ENCODE measurements at places on chromosomes 5 and 9. TPM values are rescaled to one million over a fixed set of nuclear protein-coding genes. Genes with fewer than 3 reads are reported as not detected.

DNA sequence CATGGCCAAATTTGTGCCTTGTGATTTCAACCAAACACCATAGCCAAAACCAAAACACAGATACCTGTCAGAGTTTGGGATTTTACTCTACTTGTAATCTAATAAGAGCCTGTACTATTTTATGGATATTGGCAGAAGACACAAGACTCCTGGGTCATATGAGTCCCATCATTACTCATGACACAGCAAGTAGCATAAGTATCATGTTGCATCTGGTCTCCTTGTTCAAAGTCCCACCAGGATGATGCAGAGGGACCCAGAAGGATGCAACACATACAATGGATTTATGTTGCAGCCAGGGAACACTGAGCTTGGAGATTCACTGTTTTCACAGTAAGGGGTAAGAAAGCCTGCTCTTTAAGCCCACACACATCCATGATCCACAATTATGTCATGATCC lies 13.2 kb upstream of the ACO1 start:
- H3K27ac ChIP-seq, result no peak overlapping the region
- H3K4me3 ChIP-seq, result no peak overlapping the region

The TLR4 gene
- 13.3 TPM for total RNA-seq

- DNase-seq, result peak; percentile 32
- H3K27ac ChIP-seq, result no peak overlapping the region
- H3K4me1 ChIP-seq, result no peaks in the 10 kb centered on the region
- no peaks in the 10 kb centered on the region for H3K36me3 ChIP-seq
- peaks cover 3% of the 10 kb centered on the region for H3K27me3 ChIP-seq
These were observed 9.5 kb upstream of the NFIL3 start for GRCh38 chr9:91433180-91433579.

The CORO2A gene
- 0.13 TPM for total RNA-seq

The HMCN2 gene
- 3.4 TPM for total RNA-seq

DNA sequence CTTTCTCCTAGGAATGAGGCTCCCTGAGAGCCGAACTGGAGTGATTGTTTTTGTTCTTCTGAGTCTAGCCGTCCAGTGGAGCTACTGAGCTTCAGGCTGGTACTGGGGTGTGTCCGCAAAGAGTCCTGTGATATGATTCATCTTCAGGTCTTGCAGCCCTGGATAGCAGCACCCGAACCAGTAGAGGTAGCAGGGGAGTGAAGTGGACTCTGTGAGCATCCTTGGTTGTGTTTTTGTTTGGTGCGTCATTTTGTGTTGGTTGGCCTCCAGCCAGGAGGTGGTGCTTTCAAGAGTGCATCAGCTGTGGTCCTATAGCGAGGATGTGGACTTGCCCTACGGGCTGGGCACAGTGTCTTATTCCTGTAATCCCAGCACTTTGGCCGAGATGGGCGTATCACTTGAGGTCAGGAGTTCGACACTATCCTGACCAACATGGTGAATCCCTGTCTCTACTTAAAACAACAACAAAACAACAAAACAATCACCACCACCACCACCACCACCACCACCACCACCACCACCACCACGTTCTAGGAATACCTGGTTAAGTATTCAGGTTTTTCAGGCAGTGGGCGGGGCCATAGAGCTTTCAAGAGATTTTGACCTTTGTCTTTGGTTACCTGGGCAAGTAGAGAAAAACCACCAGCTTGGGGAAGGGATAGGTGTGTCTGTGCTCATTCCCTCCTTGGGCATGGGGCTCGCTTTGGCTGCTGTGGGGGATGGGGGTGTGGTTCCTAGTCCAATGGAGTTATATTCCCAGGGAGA lies 154.0 kb downstream of the WDR70 start:
- no peaks in the 10 kb centered on the region for H3K27me3 ChIP-seq
- DNase-seq, result no peak
- H3K27ac ChIP-seq, result no peak overlapping the region
- H3K4me1 ChIP-seq, result no peaks in the 10 kb centered on the region
- H3K36me3 ChIP-seq, result peaks cover 10% of the 10 kb centered on the region
- no peak overlapping the region for H3K4me3 ChIP-seq

DNA sequence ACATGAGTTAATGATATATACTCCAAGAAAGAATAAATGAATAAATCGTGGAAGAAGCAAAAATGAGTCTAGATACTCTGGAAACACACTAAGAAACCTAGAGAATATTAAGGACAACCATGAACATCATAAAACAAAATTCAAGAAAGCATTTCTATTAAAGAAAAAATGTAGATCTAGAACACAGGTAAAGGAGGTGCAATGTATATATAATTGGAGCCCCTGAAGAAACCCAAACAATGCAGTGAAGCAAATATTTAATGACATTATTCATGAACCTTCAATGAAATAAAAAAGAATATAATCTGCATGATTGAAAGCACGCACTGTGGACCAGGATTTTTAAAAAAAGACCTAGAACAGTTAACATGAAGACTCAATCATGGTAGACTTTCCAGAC lies 150.1 kb downstream of the ATPSCKMT start:
- no peaks in the 10 kb centered on the region for H3K36me3 ChIP-seq
- no peak for DNase-seq
- H3K27me3 ChIP-seq, result no peaks in the 10 kb centered on the region
- no peak overlapping the region for H3K27ac ChIP-seq

The RNF208 gene
- total RNA-seq, result 0.18 TPM

DNA sequence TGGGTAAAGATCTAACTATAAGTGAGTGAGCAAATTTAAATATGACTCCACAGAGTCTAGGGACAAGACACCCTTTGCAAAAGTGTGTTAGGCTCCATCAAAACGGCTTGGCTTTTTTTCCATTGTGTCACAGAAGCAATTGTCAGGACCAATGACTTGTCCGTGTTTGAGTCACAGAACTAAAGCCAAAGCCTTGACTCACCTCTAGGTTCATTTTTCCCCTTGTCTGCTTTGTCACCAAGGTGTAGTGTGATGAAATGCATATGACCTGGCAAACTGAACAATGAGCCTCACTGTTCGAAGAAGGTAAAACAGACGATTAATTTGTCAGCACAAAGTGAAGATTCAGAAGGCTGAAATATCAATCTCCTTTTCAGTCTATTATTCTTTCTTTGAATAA lies 331.0 kb downstream of the GLIS3 start:
- H3K27ac ChIP-seq, result no peak overlapping the region
- no peaks in the 10 kb centered on the region for H3K4me1 ChIP-seq
- no peaks in the 10 kb centered on the region for H3K36me3 ChIP-seq

The PCDHGA10 gene
- 3.0 TPM for total RNA-seq

The LTC4S gene
- total RNA-seq, result 2.3 TPM

DNA sequence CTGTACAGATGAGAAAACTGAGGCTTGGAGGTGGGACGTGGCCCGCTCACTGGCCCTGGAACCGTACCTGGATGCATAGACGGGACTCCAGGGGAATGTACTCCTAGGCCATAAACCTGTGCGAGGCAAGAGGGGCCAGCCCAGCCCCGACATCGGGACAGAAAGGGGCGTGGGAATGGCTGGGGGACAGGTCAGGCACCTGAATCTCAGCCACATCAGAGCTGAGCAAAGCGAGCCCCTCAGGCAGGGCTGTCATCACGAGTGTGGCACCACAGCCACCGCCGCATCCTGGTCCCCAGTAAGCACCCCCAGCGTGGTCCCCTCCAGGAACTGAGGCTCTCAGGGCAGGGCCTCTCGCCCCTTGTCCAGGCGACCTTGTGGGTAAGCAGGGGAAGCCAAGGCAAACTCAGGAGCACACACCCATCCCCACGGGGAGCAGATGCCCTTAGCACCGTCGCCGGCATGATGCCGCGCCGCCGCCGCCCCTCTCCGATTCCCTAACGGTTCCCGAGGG lies 16.5 kb downstream of the NACC2 start:
- H3K36me3 ChIP-seq, result peaks cover 6% of the 10 kb centered on the region
- H3K27ac ChIP-seq, result no peak overlapping the region
- no peak overlapping the region for H3K4me3 ChIP-seq
- DNase-seq, result no peak
- H3K4me1 ChIP-seq, result peaks cover 36% of the 10 kb centered on the region

The CTSL gene
- 66.3 TPM for total RNA-seq

- no peaks in the 10 kb centered on the region for H3K36me3 ChIP-seq
- DNase-seq, result no peak
- no peaks in the 10 kb centered on the region for H3K4me1 ChIP-seq
- no peak overlapping the region for H3K27ac ChIP-seq
- no peaks in the 10 kb centered on the region for H3K27me3 ChIP-seq
- H3K4me3 ChIP-seq, result no peak overlapping the region
These were observed 123.1 kb downstream of the TLE4 start for GRCh38 chr9:79694676-79695400.

GRCh38 chr5:12109075-12109688 lies 204.9 kb upstream of the CTNND2 start:
- H3K4me1 ChIP-seq, result no peaks in the 10 kb centered on the region
- DNase-seq, result no peak
- H3K27ac ChIP-seq, result no peak overlapping the region
- no peaks in the 10 kb centered on the region for H3K27me3 ChIP-seq

The SLC6A7 gene
- 0.35 TPM for total RNA-seq

GRCh38 chr5:42675602-42676001 lies 81.0 kb upstream of the CCDC152 start:
- H3K36me3 ChIP-seq, result no peaks in the 10 kb centered on the region
- H3K27me3 ChIP-seq, result no peaks in the 10 kb centered on the region
- H3K27ac ChIP-seq, result no peak overlapping the region

DNA sequence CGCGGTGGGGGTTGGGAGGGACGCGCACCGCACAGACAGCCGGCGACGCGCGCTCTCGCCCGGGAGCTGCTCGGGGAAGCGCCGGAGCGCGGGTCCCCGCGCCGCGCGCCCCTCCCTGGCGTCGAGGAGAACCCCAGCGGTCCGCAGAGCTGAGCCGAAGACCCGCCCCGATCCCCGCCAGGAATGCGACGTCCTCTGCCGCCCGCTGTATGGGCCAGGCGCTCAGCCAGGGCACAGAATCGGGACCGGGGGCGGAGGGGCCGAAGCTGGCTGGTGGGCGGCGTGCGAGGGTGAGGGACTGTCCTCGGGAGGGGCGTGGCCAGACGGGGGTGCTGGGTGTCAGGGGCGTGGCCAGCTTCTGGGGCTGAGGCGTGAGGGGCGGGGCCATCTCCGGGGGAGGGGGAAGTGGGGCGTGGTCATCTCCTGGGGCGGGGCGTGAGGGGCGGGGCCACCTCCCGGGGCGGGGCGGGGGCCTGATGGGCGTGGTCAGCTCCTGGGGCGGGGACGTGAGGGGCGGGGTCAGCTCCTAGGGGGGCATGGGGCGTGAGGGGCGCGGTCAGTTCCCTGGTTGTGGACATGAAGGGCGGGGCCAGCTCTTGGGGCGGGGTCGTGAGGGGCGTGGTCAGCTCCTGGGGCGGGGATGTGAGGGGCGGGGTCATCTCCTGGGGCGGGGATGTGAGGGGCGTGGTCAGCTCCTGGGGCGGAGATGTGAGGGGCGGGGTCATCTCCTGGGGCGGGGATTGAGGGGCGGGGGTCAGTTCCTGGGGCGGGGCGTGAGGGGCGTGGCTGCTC lies 965 bp downstream of the PTGDS start:
- DNase-seq, result peak; percentile 70
- no peak overlapping the region for H3K27ac ChIP-seq
- H3K36me3 ChIP-seq, result no peaks in the 10 kb centered on the region

The CARD9 gene
- 1.2 TPM for total RNA-seq

DNA sequence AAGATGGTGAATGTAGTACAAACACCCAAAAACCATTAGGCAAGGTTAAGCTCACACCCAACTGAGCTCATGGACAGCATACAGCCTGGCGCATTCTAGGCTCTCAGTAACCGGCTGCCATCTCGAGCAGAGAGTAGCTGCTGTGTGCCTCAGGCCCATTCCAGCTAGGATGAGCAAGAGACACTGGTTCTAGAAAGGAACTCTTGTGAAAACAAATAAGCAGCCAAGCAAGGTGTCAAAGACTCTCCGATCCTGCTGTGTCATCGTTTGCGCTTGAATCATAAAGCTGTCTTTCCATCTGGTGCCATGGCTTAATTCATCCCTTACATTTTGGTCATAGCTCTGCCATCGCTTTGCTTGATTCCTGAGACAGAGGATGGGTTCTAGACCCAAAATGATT lies 135.4 kb upstream of the MSX2 start:
- H3K27me3 ChIP-seq, result peaks cover 12% of the 10 kb centered on the region
- no peak for DNase-seq
- no peak overlapping the region for H3K4me3 ChIP-seq
- no peaks in the 10 kb centered on the region for H3K4me1 ChIP-seq

DNA sequence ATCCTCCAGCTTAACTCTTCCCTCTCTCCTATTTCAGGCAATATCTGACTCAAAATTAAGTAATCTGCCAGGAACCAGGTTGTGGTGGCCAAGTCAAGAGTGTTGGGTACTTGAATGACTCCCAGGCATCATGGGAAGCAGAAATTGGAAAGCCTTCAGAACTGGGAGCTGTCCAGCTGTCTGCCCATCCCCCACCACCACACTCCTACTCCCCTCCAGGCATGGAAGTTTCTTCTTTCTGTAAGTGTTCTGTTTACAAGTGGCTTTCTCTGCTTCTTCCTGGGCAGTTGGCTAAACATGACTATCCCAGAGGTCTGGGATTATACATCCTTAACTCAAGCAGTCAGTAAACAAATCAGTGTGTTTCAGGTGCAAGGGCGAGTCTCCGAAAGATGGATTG lies 14.6 kb upstream of the PBX3 start:
- no peaks in the 10 kb centered on the region for H3K36me3 ChIP-seq
- H3K27me3 ChIP-seq, result peaks cover 8% of the 10 kb centered on the region
- peak; percentile 12 for DNase-seq

DNA sequence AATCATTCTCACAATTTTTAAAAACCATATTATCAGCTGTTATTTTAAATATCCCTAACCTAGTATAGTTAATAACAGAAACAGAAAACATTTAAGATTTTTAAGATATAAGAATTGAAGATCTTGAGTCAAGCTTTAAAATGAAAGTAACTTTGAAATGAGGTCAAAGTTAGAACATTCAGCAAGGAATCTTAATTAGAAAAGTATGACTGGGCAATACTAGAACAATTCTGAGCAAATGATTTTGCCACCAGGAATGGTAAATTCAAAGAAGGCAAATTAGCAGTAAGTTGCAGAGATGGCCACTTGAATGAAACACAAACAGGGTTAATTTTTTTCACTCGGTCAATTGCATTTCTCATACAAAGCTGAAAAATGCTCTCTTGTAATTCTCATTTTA lies 117.9 kb downstream of the NXNL2 start:
- H3K4me3 ChIP-seq, result no peak overlapping the region
- no peaks in the 10 kb centered on the region for H3K36me3 ChIP-seq
- H3K4me1 ChIP-seq, result peaks cover 13% of the 10 kb centered on the region
- DNase-seq, result no peak
- H3K27me3 ChIP-seq, result no peaks in the 10 kb centered on the region

- DNase-seq, result no peak
- no peaks in the 10 kb centered on the region for H3K36me3 ChIP-seq
- H3K4me1 ChIP-seq, result no peaks in the 10 kb centered on the region
- no peak overlapping the region for H3K4me3 ChIP-seq
- no peak overlapping the region for H3K27ac ChIP-seq
These were observed 309.6 kb downstream of the CWC27 start for GRCh38 chr5:65078331-65078730.

The CARTPT gene
- not detected for total RNA-seq

GRCh38 chr5:115686738-115687074 lies 60.9 kb upstream of the TMED7 start:
- H3K27ac ChIP-seq, result no peak overlapping the region
- no peaks in the 10 kb centered on the region for H3K27me3 ChIP-seq
- H3K4me1 ChIP-seq, result peaks cover 5% of the 10 kb centered on the region
- H3K4me3 ChIP-seq, result no peak overlapping the region
- no peaks in the 10 kb centered on the region for H3K36me3 ChIP-seq
- DNase-seq, result peak; percentile 81

The SHISAL2B gene
- 0.98 TPM for total RNA-seq

The DBH gene
- total RNA-seq, result not detected

Data from muscle of leg (tissue), 16 donors.